ENCODE measurements at places on chromosomes 7 and 10. TPM values are rescaled to one million over a fixed set of nuclear protein-coding genes. Genes with fewer than 3 reads are reported as not detected.

DNA sequence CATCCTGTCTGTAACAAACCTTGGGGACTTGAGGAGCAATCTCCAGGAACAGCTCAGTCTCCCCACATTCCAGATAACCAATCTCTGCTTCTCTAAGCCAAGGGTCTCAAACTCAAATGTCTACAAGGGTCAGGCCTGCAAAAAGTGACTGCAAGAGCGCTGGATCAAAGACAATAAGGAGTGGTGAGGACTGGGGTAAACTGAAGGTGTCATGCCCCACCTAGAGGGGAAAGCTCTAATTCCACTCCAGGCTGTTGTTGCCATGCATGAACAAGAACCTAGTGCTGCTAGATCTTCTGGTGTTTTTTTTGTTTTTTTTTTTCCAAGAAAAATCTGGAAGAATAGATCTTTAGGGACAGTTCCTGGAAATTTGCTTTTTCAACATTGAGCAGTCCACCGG lies 117.9 kb upstream of the MACROH2A2 start:
- DNase-seq, result peak; percentile 21

DNA sequence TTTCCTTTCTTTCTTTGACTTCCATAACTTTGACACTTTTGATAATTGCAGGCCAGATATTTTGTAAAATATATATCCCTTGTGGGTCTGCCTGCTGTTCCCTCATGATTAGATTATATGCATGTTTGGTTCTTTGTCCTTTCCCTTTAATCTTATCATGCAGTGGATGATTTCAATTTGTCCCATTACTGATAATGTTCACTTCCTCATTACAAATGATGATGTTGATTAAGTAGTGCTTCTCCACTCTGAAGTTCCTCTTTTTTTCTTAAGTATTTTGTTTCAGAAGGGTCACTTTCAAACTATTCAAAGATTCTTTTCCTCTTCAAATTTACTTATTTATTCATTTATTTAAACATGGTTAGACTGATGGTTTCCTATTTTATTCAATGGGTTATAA lies 898.1 kb downstream of the XPNPEP1 start:
- no peak for DNase-seq

GRCh38 chr10:104614245-104614831 lies 26.8 kb upstream of the SORCS3 start:
- peak; percentile 49 for DNase-seq

DNA sequence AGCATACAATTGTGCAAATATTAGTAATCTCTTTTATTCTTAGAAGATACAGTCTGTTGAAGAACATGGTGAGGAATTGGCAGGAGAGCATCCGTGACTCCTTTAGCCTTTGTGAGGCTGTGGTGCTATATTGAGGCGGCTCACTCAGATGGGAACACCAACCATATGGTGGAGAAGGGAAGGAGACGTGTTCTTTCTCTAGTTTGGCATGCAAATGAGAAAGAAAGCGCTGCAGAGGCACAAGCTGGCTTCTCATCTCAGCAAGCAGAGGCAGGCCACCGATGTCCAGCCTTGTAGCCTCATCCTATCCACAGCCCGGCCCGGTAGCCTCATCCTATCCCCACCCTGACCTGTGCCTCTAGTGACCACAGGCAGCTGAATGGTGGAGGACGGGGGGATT lies 288.3 kb downstream of the CAMK1D start:
- no peak for DNase-seq

Gene COL17A1
- 0.84 TPM for total RNA-seq

Gene ZNF727
- total RNA-seq, result 0.14 TPM

Gene UBE2D4
- 6.1 TPM for total RNA-seq
